Stimulated activated CD8-positive, alpha-beta memory T cell treated with anti-CD3 and anti-CD28 coated beads, Interleukin-15, amount 100 ng/mL, for 1 hour (primary cell): ENCODE measurements at places on chromosomes 11 and 22.
A peak's percentile ranks its signal among the peaks of the same experiment; 100 is the strongest.

DNA sequence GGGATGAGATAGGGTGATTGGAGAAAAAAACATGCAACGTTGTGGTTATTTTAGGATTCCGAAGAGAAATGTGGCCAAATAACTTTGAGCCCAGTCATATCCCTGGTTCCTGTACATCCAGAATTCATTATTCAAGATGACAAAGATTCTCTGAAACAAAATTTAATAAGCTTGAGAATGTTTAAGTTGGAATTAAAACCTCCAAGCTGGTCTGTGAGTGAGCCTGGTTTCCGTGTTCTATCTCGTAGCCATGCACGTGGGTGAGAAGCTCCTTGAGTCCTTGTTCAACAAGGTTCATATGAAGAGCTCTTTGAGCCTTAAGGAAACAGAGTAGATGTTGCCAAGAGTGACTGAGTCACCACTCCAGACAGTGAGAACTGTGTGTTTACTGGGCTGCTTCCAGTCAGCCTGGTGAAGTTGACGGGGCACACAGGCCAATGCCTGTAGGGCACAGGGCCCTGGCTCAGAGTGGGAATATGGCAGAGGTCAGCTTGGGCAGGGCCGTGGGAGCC is 206.5 kb downstream of the NAV2 start:
- no peak for DNase-seq

GRCh38 chr11:74696939-74697675 is 34.1 kb downstream of the CHRDL2 start:
- DNase-seq = no peak

DNA sequence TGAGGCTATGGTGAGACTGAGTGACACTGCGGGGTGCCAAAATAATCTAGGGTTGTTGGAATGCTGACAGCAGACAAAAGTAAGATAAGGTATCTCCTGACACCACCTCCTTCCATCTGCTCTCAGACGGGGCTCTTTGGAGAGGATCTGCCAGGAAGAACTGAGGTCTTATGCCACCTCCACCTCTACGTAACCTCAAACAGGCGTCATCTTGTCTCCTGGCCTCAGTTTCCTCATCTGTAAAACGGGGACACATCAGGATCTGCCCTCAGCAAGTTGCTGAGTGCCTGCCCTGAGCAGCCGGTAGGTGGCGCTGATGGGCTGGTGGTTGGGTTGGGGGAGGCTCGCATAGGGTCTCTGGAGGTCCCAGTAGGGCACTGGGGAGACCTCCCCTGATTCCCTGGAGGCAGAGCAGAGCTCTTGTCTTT is 1.7 kb upstream of the MYEOV start:
- DNase-seq = peak; percentile 29

DNA sequence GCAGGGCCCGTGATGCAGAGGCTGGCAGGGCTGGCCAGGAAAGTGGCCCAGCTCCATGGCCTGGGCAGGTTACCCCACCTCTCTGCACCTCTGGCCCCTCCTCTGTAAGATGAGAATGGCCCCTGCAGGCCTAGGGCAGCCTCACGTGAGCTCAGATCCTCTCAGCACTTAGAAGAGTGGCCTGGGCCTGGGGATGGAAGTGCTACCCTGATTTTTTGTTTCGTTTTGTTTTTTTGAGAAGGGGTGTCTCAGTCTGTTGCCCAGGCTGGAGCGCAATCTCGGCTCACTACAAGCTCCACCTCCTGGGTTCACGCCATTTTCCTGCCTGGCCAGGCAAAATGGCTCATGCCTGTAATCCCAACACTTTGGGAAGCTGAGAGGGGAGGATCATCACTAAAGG is 982 bp downstream of the APOBEC3H start:
- DNase-seq = no peak

DNA sequence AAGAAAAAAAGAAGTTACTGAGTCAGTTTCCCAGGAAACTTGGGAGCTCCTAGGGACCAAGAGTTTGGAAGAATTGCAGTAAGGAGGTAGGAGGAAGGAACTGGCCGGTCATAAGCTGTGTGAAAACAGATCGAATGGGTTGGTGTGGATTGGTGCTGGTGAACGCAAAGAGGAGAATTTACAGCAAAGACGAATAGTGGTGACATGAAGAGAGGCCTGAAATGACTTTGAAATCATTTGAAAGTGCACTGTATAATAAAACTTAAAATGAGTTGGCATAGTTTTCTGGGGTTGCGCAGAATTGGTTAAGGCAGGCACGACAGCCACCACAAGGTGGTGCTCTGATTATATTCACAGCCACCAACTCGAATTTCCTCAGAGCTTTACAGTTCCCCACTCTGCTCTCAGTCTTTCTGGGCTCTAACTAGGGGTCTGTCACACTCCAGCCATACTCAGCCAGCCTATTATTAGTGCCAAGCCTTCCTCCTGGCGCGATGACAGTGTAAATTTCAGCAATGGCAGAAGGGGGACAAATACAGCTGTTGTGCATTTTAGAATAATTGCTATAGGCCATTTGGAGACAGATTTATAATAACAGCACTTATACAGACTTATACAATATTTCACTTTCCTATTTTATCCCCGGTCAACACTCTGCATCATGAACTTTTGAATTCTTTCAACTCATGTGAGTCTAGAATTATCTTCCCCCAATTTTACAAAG is 8.3 kb upstream of the HTR3B start:
- DNase-seq = no peak

- no peak for DNase-seq
Measured at GRCh38 chr11:111403051-111403726, 24.1 kb upstream of the POU2AF1 start.

GRCh38 chr11:117891362-117891761 is 14.9 kb upstream of the FXYD6 start:
- DNase-seq = no peak

DNA sequence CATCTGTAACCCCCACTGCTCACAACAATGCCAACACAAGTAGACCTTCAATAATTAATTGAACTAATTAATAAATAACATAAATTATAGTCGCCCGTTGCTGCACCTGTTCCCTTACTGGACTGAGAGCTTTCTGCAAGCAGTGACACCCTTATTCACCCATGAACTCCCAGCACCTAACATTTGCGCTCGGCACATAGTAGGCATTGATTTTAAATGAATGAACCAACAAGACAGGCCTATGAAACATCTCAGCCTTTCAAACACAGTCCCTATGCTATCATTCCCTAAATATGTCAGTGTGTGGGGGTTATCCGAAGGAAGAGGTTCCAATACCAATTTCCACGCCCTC is 1.1 kb downstream of the THAP12 start:
- no peak for DNase-seq

- DNase-seq = no peak
Measured at GRCh38 chr11:15563054-15563453, 448.3 kb downstream of the INSC start.

DNA sequence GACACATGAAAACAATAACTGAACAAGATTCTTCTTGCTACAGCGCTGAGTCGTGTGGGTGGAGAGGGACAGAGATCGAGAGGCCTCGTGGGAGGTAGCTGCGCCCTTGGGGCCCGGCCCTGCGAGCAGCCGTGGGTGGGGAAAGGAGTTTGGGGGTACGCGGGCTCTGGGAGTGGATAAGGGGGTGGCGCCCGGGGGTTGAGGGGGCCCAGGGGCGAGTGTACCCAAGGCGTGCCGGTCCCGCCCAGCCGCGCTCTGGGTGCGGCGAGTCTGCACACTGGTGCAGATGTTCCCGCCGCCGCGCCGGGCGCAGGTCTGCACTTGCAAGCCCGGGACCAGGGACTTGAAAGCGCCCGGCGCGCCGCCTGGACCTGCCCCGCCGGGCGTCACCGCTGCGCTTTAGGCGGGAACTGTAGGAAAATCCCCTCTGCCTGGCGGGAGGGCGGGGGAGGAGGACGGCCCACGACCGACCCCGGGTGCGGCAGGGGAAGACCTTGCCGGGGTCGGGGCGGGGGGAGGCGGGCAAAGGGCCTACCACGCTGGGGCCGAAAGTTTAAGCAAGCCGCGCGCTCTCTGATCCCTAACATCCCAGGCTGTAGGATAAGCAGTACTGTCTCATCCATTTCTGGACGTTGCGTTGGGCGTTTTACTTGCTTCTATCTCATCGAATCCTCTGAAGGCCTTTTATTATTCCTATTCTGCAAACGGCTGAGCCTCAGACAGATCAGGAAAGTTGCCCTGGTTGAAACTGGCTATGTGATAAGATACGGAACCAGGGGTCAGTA is 1.4 kb upstream of the KREMEN1 start:
- no peak for DNase-seq

DNA sequence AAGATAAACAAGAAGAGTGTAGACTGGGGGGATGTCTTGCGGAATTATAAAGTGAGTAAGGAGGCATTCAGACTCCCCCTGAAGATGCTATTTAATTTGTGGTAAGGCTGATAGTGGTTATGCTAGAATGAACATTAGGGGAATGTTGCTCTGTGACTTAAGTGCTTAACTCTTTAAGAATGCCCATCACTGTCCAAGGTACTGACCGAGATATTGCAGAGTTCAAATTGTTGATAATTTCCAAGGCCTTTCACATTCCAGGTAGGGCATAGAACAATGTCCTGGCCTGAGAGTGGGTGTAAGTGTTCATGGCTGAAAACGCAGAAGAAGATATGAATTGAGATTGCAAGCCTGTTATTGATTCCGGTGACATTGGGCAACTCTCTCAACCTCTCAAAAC is 90.3 kb upstream of the SEZ6L start:
- DNase-seq = no peak

DNA sequence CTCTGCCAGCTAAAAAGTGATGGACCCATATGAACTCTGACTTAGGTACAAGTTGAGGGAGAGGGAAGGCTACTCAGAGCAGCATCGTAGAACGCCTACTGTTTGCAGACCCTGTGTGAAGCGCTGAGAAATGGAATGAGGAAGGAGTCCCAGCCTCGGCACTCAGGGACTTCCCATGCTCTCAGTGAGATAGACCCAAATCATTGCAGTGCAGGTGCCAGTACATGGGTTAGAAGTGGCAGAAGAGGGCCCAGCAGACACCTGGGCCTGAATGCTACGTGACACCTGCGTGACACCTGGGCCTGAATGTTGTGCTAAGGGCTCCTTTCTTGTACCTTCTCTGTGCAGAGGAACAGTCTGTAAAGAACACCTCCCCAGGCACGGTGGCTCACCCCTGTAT is 2.6 kb upstream of the PDGFB start:
- no peak for DNase-seq

GRCh38 chr11:118152552-118153471 is at the start of gene SCN4B:
SCN4B (minus strand) TSS chr11:118152823; CDS start chr11:118152673, 150 bp downstream.
- no peak for DNase-seq

- DNase-seq = no peak
Measured at GRCh38 chr22:45585437-45585755, 82.7 kb downstream of the FBLN1 start.

GRCh38 chr11:100445231-100445735 is 241.8 kb upstream of the ARHGAP42 start:
- no peak for DNase-seq
